ENCODE measurements at places on chromosomes 16 and 17.
A peak's percentile ranks its signal among the peaks of the same experiment; 100 is the strongest.

DNA sequence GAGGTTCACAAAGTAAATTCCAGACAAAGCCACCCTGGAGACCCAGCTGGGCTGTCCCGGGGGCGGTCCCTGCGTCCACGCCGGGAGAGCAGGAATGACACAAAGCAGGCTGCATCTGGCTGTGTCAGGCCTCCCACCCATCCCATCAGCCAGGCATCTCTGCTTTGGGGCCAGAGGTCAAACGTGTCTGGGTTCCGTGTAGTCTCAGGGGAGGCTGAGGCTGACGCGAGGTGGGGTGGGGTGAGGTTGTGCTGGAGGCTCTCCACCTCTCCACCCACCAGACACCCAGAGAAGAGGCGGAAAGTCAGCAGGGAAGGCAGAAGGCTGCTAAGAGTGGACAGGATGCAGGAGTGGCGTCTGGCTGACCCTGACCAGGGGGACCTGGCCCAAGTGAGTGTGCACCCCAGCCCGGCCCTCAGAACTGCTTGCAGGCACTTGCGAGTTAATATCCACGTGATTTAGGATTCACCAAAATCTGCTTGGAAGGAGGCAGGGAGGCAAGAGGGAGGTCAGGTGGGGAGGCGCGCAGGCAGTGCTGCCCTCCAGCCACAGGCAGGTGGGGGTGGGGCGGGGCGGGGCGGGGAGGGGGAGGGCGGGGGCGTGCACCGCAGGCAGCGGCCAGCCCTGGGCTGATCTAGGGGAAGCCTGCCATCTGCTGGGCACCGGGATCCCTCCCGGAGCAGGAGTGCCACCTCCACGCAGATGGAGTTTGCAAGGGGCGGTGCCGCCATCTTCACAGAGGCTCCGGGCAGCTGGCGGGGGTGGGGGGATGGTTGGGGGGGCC, 44.3 kb downstream of the TBC1D16 start:
- DNase-seq: peak; percentile 76

DNA sequence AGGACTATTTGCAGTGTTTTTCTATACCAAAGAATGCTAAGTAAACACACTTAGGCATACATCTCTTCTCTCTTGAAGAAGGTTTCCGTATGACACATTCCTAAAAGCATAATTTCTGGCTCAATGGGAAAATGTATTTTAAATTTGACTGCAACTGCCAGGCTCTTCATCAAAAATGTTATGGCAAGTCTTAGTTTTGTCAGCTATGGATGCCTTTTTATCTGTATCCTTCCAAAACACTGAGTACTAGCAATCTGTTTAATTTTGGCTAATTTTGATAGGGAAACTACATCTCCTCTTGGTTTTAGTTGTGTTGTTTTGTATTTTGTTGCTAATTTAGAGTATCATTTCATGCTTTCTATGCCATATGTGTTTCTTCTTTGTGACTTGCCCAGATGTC, 35.4 kb downstream of the MRPS23 start:
- DNase-seq: no peak

DNA sequence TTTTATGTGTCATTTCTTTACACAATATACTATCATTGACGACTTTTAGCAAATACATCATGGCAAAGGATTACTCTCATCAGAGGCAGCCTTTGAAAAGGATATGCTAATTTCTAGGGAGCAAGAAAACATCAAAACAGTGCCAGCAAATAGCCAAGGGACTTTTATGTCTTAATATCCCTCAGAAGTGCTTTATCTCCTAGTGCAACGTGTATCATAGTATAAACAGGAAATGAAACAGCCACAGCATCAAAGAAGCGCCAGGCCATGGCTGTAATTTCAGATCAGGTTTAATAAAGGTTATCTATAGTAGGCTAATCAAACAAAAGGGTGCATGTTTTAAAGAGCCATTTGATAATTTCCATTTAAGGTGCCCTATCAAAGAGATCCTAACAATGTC, 159.9 kb downstream of the AXIN2 start:
- no peak for DNase-seq

GRCh38 chr17:32124985-32125847, 17.1 kb upstream of the RHOT1 start:
- no peak for DNase-seq

DNA sequence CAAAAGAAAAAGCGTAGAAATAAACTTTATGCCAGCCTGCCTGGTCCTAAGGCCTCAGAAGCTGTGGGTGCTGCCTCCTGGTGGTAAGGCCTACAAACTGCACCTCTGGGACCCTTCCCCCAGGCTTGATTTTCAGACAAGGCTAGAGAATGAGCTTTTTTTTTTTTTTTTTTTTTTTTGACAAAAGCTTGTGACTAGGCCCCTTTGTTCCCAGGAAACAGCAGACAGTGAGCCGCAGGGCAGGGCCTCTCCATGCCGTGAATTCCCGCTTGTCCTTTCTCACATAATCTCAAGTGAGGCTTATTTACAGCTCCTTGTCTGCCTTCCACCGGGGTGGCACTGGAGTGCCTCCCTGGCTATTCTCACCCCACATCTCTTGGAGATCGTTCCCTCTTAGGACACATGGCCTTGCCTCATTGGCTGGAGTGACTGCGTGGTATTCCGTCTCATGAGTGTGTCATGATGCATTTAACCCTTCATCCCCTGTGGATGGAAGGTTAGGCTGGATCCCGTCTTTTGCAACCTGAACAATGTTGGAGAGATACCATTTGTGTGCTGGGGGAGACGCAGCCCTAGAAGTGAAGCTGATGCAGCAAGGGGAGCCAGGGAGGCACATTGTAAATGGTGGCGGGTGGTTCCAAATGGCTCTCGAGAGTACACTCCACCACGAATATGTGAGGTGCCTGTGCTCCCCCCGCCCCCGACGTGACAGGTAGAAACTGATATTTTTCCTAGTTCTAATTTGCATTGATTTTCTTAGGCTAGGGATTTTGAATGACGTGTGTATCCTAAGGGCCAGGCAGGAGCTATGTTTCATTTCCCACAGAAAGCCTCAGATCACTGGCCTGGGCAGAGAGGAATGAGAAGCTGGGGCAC, 49.6 kb downstream of the USP22 start:
- DNase-seq: peak; percentile 50

DNA sequence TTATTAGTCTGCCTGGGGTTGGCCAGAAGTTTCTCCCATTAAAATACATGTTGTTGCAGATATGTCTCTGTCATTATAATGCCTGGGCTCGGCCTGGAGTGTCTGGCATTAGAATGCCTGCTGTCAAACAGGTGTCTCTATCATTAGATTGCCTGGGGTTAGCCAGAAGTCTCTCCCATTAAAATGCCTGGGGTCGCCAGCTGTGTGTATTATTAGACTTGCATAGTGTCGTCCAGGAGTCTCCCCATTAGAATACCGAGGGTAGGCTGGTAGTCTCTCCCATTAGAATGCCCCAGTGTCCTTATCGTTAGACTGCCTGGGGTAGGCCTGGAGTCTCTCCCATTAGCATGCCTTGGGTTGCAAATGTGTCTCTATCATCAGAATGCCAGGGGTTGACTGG, 2270.8 kb downstream of the TP53TG3F start:
- DNase-seq: no peak

DNA sequence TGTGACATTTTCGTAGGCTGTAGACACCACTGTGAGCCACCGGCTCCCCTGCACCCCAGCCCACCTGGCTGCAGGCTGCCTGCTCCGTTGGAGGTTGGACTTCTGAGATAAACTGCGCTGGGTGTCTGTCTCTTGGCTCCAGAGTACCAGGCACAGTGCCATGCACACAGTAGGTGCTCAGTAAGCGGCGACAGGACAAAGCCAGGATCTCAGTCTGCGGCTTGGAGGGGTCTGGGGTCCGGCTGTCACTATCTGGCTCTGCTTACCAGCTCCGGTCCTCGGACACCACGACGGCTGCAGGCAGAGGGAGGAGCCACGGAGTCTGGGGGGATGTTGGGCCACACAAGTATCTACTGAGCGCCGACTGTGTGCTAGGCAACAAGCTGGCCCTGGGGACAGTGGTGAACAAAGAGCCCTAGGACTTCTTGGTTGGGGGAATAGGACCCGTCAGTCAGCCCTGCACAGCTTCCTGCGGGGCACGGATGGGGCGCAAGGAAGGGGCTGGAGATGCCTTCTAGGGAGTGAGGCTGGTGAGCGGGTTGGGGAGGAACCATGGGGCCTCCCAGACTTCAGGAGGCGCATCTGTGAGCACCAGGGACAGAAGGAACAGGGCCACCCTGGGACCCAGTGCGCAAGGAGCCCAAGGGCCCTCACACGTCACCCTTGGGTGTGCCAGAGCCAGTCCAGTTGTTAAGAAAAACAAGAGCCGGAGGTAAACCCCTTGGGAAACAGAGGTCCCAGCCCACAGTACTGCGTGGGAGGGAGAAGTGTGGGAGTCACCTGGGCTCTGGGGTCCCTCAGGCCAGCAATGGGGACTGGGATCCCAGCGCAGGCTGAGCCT, 17.3 kb downstream of the JPH3 start:
- DNase-seq: no peak

DNA sequence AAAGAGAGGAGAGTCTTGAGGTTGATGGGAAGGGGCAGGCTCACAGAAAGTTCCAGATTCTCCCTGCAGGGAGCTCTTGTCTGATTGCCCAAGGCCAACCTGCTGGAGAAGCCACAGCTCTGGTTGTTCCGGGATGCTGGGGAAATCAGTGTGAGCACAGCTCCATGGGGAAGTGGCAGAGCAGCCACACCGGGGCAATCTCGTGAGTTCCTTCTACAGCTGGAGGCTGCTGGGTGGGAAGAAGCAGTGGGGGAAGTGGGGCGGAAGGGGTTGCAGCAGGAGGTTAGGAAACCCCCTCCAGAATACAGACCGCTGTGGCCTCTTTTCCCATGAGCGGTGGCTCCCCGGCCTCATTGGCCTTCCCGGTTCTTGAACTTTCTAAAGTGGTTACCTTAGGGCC, 34.0 kb downstream of the KIAA0513 start:
- DNase-seq: no peak

GRCh38 chr17:28325211-28325610, 6.2 kb downstream of the TMEM97 start:
- no peak for DNase-seq

DNA sequence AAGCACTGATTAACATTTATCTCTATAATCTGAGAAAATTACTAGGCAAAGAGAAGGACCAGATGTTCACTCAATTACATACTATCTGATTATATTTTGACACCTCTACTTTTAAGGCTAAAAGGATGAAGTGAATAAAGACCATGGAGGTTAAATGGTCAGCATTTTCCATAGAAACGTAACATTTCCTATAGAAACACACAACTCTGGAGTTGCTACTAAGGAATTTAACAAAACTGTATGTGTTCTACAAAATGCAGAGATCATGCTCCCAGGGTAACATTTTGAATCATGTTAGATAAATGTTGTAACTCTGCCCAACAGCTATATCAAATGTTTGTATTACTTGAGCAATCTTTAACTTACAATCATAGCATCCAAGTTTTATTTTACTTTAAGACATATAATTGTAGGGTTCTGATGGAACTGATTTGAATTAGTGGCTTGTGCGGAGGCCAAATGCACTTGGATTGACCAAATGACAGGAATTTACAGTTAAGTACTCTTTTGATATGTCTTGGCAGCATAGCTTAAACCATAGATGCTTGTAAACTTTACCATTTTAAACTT, 97.7 kb downstream of the RPGRIP1L start:
- DNase-seq: no peak

GRCh38 chr17:64459284-64459747, 10.4 kb downstream of the MILR1 start:
- no peak for DNase-seq
